Mammary epithelial cell (primary cell): ENCODE measurements at places on chromosomes 6 and 20.
A peak's percentile ranks its signal among the peaks of the same experiment; 100 is the strongest.

GRCh38 chr20:61092251-61092650 lies 159.8 kb upstream of the CDH4 start:
- DNase-seq, result no peak

DNA sequence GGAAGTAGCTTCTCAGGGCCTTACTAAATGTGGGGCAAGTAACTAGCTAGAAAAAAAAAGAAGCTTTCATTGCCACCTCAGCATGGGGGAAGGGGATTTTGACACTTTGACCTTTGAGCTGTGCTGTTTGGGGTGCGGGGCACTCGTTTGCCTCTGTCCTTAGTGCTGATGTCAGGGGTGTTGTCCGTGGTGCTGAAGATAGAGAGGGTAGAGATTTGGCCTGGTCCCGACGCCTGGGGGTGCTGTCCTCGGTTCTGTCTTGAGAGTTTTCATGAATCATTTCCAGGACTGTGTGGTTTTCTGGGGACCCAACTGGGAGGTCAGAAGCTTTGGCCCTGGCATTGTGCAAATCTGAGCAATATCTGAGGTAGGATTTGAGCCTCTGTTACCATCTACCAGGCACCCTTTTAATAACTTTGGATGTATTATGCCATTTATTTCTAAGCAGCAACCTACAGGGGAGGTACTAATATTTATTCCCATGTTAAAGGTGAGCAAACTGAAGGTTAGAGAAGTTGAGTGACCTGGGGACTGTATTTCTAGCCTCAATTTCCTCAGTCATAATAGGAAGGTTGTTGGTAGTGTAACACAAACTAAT lies 78.0 kb downstream of the DLGAP4 start:
- peak; percentile 30 for DNase-seq

GRCh38 chr6:2784061-2784460 lies 18.9 kb downstream of the WRNIP1 start:
- DNase-seq, result no peak

DNA sequence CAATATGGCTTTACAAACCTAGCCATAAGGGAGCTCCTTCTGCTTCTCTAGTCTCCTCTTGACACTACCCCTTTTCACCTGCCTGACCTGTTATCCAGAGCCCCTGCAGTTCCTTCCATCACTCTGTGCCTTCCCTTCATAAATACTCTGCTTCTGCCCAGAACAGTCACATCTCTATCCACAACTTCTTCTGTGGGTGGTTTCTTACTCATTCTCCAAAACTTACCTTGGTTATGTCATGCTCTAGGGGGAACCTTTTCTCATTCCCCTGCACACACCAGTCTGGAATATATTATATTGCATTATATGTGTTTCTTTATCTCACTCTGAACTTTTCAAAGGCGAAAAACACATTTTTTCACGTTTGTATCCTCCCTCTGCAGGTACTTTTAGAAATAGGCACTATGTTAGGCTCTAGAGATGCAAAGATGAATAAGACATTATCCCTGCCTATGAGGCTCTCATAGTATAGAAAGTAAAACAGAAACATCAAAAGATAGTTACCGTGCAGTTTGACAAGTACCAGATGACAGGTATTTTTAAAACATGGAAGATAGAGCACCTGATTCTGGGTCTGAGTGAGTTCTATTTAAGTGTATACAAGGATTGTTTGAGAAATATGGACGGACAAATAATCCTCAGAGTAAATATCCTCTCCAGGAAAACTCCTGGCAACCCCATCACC lies 51.5 kb downstream of the AIG1 start:
- no peak for DNase-seq

DNA sequence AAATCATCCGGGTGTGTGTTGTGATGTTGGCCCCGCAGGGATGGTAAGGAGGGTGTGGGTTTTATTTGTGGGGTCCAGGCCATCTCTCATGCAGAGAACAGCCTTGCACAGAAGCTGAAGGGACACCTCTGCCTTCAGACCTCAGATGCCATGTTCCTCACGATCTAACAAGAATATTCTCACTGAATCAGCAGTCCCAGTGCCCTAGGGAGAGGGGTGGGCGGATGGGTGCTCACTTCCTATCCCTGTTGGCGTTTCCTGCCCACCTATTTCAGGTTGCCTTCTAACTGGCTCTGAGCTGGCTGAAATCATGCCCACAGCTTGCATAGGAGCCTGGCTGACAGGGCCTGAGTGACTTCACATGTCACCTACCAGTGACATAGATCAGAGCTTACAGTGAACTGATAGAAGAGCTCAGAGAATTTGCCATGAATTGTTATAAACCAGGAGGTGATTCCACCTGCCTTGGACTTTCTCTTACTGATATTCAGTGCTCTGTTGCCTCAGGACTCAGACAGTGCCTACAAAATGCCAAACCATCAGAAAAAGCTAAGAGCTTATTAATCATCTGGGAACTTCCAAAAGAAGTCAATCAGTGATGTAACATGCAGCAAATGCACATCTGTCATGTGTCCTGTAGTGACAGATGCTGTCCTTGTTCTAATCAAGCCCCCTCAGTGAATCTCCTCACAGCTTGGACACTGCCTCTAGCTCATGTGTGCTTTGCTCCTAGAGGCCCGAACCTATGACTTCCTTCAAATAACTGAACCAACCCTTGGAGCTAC lies 285.8 kb upstream of the PRND start:
- DNase-seq, result no peak
